Activated naive CD8-positive, alpha-beta T cell treated with anti-CD3 and anti-CD28 coated beads, Interleukin-2, amount 10 ng/mL, durations not matched to agents 7 days and 5 days (primary cell): ENCODE measurements at places on chromosomes 16 and 17. TPM values are rescaled to one million over a fixed set of nuclear protein-coding genes. Genes with fewer than 3 reads are reported as not detected.
A peak's percentile ranks its signal among the peaks of the same experiment; 100 is the strongest.

- DNase-seq = no peak
- H3K27ac ChIP-seq = no peak overlapping the region
- H3K36me3 ChIP-seq = no peaks in the 10 kb centered on the region
- H3K4me1 ChIP-seq = peaks cover 16% of the 10 kb centered on the region
- H3K4me3 ChIP-seq = peak overlapping the region; percentile 80
These were observed 3.1 kb downstream of the NPW start for GRCh38 chr16:2022723-2023091.

GRCh38 chr17:36727577-36727976, 126.2 kb downstream of the MRM1 start:
- peak; percentile 34 for DNase-seq
- peak overlapping the region; percentile 12 for H3K4me3 ChIP-seq
- H3K27me3 ChIP-seq = peaks cover 30% of the 10 kb centered on the region

DNA sequence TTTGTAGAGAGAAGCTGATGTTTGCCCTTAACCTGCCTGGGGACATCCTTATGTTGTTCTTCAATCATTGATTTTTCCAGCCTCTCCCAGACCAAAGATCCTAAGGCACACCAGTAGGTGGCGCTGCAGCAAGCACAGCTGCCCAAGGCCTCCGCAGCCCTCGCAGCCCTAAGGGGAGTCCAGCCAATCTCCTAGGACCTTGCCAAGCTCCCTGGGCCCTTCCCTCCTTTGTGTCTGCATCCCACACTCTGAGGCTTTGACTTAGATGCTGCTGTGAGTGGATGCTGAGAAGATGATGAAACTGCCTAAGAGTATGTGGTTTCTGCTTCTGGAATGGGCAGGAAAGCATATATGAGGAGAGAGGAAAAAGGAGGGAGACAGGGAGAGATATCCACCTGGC, 47.1 kb downstream of the SPACA3 start:
- no peaks in the 10 kb centered on the region for H3K4me1 ChIP-seq
- H3K36me3 ChIP-seq = no peaks in the 10 kb centered on the region
- peaks cover 8% of the 10 kb centered on the region for H3K27me3 ChIP-seq

ST6GALNAC2 gene
- 3.4 TPM for total RNA-seq

GRCh38 chr17:28513476-28513875, 7.3 kb downstream of the FOXN1 start:
- no peaks in the 10 kb centered on the region for H3K4me1 ChIP-seq
- no peak for DNase-seq
- peaks cover 12% of the 10 kb centered on the region for H3K27me3 ChIP-seq
- H3K36me3 ChIP-seq = no peaks in the 10 kb centered on the region
- H3K4me3 ChIP-seq = no peak overlapping the region

- H3K36me3 ChIP-seq = peaks cover 13% of the 10 kb centered on the region
- no peaks in the 10 kb centered on the region for H3K27me3 ChIP-seq
- peak; percentile 61 for DNase-seq
- H3K4me1 ChIP-seq = peaks cover 31% of the 10 kb centered on the region
- H3K4me3 ChIP-seq = peak overlapping the region; percentile 79
These were observed 12.0 kb downstream of the UNC13D start for GRCh38 chr17:75832164-75832651.

TAX1BP3 gene
- total RNA-seq = 18.5 TPM

EFTUD2 gene
- total RNA-seq = 109 TPM

GRCh38 chr17:1019451-1019850, 22.5 kb downstream of the TIMM22 start:
- H3K27ac ChIP-seq = no peak overlapping the region
- no peaks in the 10 kb centered on the region for H3K4me1 ChIP-seq
- H3K36me3 ChIP-seq = peaks cover 2% of the 10 kb centered on the region
- no peak overlapping the region for H3K4me3 ChIP-seq
- H3K27me3 ChIP-seq = no peaks in the 10 kb centered on the region

GRCh38 chr16:13873835-13874438, 46.0 kb upstream of the ERCC4 start:
- H3K36me3 ChIP-seq = no peaks in the 10 kb centered on the region
- H3K27ac ChIP-seq = no peak overlapping the region
- H3K27me3 ChIP-seq = no peaks in the 10 kb centered on the region
- H3K4me1 ChIP-seq = no peaks in the 10 kb centered on the region
- DNase-seq = no peak

- H3K36me3 ChIP-seq = peaks cover 19% of the 10 kb centered on the region
- H3K4me3 ChIP-seq = peak within 1 kb of the TSS; percentile 99
- peak within 1 kb of the TSS; percentile 99 for H3K27ac ChIP-seq
- no peaks in the 10 kb centered on the region for H3K27me3 ChIP-seq
These were observed at the start of gene PFAS for GRCh38 chr17:8248751-8249607. PFAS (plus strand) TSS chr17:8249289; CDS start chr17:8253938, 4,649 bp downstream.

KCNH6 gene
- total RNA-seq = not detected

SOST gene
- total RNA-seq = not detected

ABI3 gene
- 86.7 TPM for total RNA-seq

DNA sequence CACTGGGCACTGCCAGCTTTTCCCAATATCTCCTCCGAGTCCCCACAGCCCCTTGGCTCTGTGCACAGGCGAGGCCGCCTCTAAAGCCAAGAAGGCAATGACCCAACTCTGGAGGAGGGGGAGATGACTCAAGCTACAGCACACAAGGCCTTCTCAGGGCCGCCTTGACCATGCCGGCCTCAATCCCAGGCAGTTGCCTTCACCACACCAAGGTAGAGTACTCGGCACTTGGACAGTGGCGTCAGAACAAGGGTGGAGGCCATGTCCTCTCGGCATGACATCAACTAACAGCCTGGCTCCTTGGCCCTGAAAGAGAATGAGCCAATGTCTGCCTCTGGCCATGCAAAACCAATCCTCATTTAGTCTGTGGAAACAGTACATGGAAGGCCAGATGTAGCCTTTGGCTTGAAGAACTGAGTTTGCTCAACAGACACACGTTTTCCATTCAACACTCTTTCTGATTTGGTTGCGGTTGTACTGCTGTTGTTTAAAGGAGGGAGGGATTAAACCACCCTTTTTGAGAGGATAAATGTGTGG, 139.6 kb downstream of the XYLT1 start:
- H3K4me3 ChIP-seq = no peak overlapping the region
- H3K36me3 ChIP-seq = peaks cover 26% of the 10 kb centered on the region
- no peaks in the 10 kb centered on the region for H3K27me3 ChIP-seq

TBX6 gene
- total RNA-seq = 3.0 TPM

SCIMP gene
- 0.33 TPM for total RNA-seq

DNA sequence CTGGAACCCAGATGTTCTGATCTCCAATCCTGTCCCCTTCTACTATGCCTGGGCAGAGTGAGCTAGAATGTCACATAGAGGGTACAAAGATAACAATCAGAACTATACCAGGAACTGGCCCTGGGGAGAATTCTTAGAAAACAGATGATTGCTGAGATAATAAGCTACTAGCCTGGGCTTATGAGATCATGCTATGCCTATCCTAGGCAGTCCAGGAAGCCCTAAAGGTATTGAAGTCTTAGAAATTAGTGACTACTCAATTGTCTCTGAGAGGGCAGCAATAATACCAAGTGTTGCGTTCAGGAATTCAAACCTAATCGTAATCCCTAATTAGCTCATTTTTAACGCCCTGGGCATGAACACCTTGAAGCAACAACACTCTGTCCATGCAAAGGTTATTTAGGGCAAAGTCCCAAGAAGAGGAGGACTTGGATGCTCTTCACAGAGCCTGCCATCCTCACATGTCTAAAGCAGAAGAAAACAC, 77.1 kb downstream of the MMD start:
- no peak for DNase-seq
- peak overlapping the region; percentile 91 for H3K27ac ChIP-seq
- peak overlapping the region; percentile 65 for H3K4me3 ChIP-seq
- peaks cover 22% of the 10 kb centered on the region for H3K36me3 ChIP-seq
- peaks cover 56% of the 10 kb centered on the region for H3K4me1 ChIP-seq

CLEC3A gene
- total RNA-seq = not detected

DNA sequence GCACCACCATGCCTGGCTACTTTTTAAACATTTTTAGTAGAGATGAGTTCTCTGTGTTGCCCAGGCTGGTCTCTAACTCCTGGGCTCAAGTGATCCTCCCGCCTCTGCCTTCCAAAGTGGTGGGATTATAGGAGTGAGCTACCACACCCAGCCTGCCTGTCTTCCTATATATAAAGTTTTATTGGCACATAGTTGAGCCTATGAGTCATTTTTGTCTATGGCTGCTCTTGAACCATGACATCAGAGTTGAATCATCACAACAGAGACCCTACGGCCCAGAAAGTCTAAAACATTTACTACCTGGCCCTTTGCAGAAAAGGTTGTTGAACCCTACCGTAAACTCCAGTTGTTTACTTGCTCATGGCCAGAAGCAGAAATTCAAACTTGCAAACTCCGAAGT, 7.9 kb downstream of the SEPTIN12 start:
- H3K4me1 ChIP-seq = no peaks in the 10 kb centered on the region
- no peaks in the 10 kb centered on the region for H3K27me3 ChIP-seq
- no peaks in the 10 kb centered on the region for H3K36me3 ChIP-seq
- no peak overlapping the region for H3K27ac ChIP-seq

- DNase-seq = no peak
- H3K27me3 ChIP-seq = peaks cover 6% of the 10 kb centered on the region
- H3K36me3 ChIP-seq = no peaks in the 10 kb centered on the region
These were observed 10.4 kb upstream of the CAMKK1 start for GRCh38 chr17:3903051-3903825.

GRCh38 chr16:46629331-46630219, 8.4 kb upstream of the SHCBP1 start:
- H3K4me3 ChIP-seq = no peak overlapping the region
- no peaks in the 10 kb centered on the region for H3K36me3 ChIP-seq
- DNase-seq = no peak
- no peaks in the 10 kb centered on the region for H3K27me3 ChIP-seq

CFAP119 gene
- total RNA-seq = 4.4 TPM

- no peak overlapping the region for H3K4me3 ChIP-seq
- peaks cover 3% of the 10 kb centered on the region for H3K36me3 ChIP-seq
- DNase-seq = no peak
- peaks cover 10% of the 10 kb centered on the region for H3K4me1 ChIP-seq
These were observed 40.7 kb upstream of the ANKFY1 start for GRCh38 chr17:4304417-4305027.

DNA sequence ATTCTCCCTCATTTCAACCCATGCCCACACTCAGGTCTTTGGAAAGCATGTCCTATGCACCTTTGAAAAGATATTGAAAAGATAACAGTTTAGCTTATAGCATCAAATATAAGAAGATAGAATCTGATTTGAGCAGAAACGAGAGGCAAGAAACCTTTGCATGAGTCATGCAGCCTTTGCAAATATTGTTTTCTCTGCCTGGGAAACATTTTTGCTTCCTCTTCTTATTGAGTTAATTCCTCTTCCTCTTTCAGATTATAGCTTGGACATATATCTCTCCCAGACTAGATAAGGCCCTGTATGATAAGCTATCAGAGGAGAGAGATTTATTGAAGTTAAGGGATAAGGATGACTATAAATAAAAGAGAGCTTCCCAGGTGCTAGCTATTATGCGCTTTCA, 46.1 kb upstream of the KCNJ2 start:
- no peaks in the 10 kb centered on the region for H3K36me3 ChIP-seq
- no peaks in the 10 kb centered on the region for H3K4me1 ChIP-seq
- no peak overlapping the region for H3K4me3 ChIP-seq
- DNase-seq = no peak

KRT33B gene
- total RNA-seq = not detected

- no peak overlapping the region for H3K27ac ChIP-seq
- H3K27me3 ChIP-seq = no peaks in the 10 kb centered on the region
- no peak for DNase-seq
- no peaks in the 10 kb centered on the region for H3K36me3 ChIP-seq
- no peak overlapping the region for H3K4me3 ChIP-seq
These were observed 6.7 kb downstream of the TRPV1 start for GRCh38 chr17:3602499-3602898.

- no peaks in the 10 kb centered on the region for H3K4me1 ChIP-seq
- H3K36me3 ChIP-seq = no peaks in the 10 kb centered on the region
These were observed 591.1 kb upstream of the C16orf82 start for GRCh38 chr16:26475596-26475995.

GRCh38 chr16:30472328-30472942, at the start of gene ITGAL:
ITGAL (plus strand) TSS chr16:30472742; CDS start chr16:30472838, 96 bp downstream.
- peak within 1 kb of the TSS; percentile 100 for H3K4me3 ChIP-seq
- DNase-seq = peak; percentile 72
- H3K27ac ChIP-seq = peak within 1 kb of the TSS; percentile 92
- no peaks in the 10 kb centered on the region for H3K27me3 ChIP-seq

DNA sequence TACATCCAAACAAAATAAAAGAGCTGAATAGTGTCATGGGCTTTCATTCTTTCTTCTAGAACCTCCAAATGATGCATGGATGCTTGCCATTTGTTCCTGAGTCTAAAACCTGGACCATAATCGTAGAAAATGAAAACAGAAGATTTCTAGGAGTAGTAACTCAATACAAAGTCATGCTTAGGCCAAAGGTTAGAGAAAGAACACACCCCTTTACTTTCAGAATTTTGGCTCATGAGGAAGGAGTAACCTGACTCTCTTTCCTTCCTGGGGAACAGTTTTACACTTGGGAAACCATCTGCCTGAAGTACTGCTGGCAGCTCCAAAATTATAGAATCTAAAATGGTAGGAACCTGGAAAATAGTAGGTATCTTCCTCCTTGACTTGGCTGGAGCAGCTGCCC, 137.2 kb downstream of the SNX11 start:
- peaks cover 34% of the 10 kb centered on the region for H3K4me1 ChIP-seq
- no peak overlapping the region for H3K4me3 ChIP-seq
- no peaks in the 10 kb centered on the region for H3K27me3 ChIP-seq
- DNase-seq = no peak
- H3K27ac ChIP-seq = no peak overlapping the region

PPP1R1B gene
- total RNA-seq = not detected

KLHL11 gene
- total RNA-seq = 14.8 TPM

GRCh38 chr16:80084614-80085013, 456.2 kb upstream of the DYNLRB2 start:
- no peak for DNase-seq
- H3K27ac ChIP-seq = no peak overlapping the region
- H3K27me3 ChIP-seq = no peaks in the 10 kb centered on the region
- no peaks in the 10 kb centered on the region for H3K4me1 ChIP-seq
- no peaks in the 10 kb centered on the region for H3K36me3 ChIP-seq

DNA sequence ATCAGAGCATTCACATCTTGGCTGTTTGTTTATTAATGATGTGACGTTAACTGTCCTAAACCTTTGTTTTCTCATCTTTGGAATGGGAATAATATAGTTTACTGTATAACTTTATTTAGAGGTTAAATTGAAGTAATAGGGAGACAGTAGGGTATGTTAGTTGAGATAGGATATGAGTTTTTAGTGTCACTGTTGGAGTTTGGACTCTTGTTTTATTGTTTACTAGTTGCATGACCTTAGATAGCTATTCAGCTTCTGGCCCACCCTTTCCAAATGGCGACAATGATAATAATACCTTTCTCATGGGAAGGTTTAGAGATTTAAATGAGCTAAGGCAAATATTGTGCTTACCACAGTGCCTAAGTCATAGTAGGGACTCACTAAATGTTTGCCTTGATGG, 28.2 kb upstream of the CDC6 start:
- peaks cover 3% of the 10 kb centered on the region for H3K4me1 ChIP-seq
- H3K27me3 ChIP-seq = no peaks in the 10 kb centered on the region
- H3K4me3 ChIP-seq = no peak overlapping the region
- DNase-seq = no peak
- no peak overlapping the region for H3K27ac ChIP-seq

CCDC200 gene
- total RNA-seq = not detected

GRCh38 chr16:54425681-54426552, 139.3 kb upstream of the IRX3 start:
- H3K4me1 ChIP-seq = no peaks in the 10 kb centered on the region
- H3K4me3 ChIP-seq = no peak overlapping the region
- DNase-seq = no peak
- H3K36me3 ChIP-seq = no peaks in the 10 kb centered on the region
- no peak overlapping the region for H3K27ac ChIP-seq
